ENCODE measurements at places on chromosomes 1 and 21.
A peak's percentile ranks its signal among the peaks of the same experiment; 100 is the strongest.

DNA sequence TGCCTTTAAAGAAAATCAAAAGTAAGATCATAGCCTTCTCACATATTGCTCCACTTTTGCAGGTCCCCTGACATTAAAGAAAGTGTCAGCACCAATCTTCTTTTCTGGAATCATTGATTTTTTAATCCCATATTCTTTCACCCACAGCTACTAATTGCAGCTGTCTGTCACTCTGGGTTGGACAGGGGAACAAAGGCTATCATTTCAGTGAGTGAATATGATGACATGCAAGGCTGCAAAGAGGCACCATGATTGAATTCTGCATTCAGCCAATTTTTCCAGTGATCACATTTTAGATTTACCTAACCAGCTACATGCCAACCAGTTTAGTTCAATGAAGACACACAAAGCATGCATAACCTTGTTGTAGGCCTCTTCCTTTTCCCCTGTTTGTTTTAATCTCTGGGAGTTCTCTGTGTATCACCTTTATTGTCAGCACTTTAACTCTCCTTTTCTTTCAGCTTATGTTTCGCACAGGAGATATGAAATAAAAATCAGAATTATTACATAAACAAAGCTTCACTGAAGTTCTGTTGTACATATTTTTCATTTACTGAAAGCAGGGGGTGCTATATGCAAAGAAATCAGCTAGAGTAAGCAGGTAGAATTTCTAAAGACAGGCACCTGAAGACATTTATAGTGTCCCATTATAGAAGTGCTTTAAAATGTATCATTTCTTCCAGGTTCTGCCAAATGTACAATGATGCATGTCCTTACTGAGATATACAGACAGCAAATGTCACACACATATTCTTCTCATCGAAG lies 584.8 kb downstream of the PLA2G4A start:
- DNase-seq, result no peak

DNA sequence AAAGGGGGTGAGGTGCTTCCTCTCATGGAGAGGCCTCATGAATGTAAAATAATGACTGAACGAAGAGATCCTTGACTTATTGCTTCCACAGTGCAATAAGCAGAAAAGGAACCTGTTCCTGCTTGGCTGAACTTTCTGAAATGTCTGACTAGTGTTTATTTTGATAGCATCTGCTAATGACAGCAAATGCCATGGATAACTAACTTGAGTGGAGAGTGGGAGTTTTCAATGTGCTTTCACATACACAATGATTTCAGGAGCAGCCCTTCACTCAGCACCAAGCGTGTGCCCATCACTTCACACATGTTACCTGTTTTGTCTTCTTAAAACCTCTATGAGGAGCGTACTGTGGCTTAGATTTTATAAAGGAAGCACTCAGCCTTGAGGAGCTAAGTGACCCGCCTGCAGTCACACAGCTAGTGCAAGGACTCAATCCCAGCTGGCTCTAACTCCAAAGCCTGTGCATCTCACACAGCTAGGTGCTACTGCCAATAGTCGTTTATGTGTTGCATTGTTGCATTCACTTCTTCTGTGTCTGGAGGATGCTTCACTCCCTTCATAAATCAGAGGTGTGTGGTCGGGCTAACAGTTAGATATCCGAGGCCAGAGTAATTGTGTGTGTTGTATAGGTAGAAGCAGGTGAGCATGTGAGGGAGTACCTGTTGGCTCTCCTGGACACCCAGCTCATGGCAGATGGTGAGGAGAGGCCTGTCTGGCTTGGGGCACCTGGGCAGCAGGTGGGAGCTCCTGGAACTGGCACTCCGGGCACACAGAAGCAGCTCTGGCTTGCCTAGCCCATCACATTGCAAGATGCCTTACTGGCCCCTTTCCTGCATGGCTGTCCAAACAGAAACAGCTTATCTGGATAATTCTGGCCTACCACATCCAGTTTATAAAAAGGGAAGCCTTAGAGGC lies 12.8 kb downstream of the CASQ2 start:
- DNase-seq, result no peak

- no peak for DNase-seq
Measured at GRCh38 chr1:162192763-162193162, 123.3 kb downstream of the NOS1AP start.

DNA sequence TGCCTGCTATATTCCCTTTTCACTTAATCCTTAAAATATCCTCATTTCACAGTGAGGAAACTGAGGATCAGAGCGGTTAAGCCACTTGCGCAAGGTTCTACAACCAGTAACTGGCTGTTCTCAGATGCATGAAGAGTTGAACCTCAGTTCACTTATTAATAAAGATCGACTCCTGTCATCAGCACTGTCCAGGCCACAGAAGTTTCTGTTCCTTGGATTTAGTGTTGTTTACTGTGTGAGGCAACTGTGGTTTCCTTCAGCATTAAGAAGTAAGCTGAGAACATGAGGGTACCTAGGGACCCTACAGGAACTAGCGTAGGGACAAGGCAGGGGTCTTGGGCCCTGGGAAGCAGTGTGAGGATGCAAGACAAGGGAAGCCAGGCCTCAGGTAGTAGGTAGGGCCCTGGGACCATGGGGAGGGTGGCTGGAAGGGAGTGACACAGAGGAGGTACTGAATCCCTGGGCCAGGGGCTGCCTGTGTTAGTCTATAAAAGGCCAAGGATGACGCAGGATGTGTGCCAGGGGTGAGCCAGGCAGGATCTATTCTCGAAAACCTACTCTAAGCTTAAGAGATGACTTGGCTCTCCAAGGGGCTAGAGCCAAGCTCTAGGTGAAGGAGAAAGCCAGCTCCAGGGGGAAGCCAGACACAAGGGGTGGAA lies 181.2 kb upstream of the CSF3R start:
- no peak for DNase-seq

GRCh38 chr1:198771563-198772153 lies 132.8 kb downstream of the PTPRC start:
- DNase-seq, result peak; percentile 17

- no peak for DNase-seq
Measured at GRCh38 chr1:154752273-154753030, 117.6 kb downstream of the KCNN3 start.

DNA sequence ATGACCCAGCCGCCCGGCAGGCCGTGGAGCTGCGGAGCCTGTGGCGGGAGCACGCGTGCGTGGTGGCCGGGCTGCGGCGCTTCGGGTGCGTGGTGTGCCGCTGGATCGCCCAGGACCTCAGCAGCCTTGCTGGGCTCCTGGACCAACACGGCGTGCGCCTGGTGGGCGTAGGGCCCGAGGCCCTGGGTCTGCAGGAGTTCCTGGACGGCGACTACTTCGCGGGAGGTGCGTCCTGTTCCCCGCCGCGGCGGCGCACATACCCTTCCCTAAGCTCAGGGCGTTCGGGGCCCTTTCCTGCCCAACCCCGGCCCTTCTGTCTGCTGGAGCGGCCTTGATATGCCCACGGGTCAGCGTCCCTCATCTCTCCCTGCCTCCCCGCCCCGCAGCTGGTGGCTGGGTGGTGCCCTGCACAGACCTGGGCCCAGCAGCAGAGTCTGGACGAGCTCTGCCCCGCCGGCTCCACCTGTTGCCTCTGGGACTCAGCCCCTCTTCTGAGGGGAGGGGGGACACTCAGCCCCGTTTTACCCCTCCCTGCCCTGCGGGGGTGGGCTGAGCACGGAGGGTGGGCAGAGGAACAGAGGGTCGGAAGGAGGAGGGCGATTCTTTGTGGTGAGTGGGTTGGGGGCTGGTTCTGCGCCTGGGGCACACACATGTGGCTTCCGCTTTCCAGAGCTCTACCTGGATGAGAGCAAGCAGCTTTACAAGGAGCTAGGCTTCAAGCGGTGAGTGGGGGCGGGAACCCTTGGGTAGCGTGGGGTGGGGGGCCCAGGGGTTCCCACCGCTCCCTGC lies 688 bp downstream of the PRXL2B start:
- DNase-seq, result peak; percentile 66

DNA sequence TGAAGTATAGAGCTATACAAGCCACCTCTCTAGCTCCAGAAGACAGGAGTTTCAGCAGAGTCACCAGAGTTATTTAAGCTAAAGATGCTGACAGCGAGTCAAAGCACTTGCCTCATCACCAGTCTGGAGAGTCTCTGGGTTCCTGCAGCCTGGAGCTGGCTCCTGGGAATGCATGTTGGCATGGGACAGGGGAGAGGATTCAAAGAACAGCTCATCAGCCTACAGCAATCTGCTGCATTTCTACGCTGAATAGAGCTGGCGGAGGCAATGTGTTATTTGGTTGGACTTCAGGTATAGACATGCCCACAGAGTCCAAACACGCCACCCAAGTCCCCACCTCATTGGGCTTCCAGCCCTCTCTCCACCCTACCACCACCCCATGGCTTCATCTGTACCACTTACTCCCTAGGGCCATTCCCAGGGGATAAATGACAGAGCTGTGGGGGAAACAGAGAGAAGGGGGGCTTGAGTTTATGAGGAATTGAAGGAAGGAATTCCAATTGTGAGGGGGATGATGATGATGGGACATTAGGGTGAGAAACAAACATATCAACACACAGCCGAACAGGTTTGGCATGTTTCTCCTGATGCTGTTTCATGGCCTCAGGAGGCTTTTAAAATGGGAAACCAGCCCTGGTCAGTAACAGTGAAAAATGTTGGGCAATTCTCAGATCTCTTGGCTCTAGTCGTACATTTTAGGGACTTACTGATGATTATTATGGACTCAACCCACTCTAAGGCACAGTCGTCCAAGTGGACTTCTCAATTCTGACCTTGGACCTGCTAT lies 58.4 kb downstream of the PLEKHA6 start:
- no peak for DNase-seq

DNA sequence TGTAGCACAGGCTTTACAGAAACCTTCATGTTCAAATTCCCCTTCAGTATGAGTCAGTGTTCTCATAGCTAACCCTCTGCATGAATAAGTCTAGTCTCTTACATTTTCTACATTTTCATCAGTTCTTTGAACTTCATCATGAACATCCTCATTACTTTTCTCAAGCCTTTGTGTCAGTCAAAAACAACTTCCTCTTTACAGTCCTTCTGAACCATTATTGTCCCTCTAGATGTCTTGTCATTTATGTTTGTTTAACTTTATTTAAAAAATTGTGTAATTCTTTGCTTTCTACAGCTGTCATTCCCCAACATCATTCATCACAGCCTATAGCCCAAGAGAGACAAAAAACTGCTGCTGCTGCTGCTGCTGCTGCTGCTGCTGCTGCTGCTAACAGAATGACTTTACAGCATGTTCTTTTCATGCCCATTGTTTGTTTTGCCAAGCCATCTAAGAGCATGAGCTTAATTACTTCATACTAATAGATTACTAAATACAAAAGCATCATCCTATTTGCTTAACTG lies 133.1 kb downstream of the LRRC40 start:
- DNase-seq, result peak; percentile 16

DNA sequence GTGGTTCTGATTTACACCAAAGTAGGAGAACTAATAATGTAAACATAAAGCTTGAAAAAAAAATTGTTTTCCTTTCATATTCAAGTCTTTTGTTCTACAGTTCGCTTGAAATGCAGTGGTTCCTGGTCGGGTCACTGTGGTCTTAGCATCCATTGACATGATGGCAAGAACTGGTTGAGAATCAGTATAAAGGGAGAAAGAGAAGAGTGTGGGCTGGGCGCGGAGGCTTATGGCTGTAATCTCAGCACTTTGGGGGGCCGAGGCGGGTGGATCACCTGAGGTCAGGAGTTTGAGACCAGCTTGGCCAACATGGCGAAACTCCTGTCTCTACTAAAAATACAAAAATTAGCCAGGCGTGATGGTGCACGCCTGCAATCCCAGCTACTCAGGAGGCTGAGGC lies 250.9 kb downstream of the BACH1 start:
- DNase-seq, result no peak

- peak; percentile 50 for DNase-seq
Measured at GRCh38 chr1:44808938-44809917, 905 bp downstream of the BTBD19 start.

- DNase-seq, result peak; percentile 68
Measured at GRCh38 chr1:247639381-247639981, 34.1 kb downstream of the OR2G3 start.

DNA sequence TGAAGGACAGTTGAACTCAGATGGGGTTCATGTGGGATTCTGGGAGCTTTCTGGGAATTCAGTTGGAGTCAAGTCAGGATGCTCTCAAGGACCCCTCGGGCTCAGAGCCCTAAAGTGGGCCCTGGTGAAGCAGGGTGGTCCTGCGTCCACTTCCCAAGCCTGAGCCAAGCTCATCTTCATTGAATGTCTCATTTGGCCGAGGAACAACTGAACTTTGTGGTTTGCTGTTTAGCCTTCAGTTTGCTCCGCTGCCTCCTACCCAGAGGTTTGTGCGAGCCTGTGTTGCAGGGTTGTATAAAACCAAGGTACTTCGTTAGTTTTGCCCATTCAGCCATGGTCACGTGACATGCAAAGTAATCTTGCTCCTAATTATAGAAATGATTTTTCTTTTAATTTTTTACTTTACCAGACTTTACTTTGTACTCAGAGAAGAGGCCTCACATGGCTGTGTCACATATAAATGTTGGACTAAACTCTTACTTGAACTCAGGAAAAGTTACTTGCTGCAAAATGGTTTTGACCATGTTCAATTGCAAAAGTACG lies 49.7 kb downstream of the B3GALT5 start:
- no peak for DNase-seq

DNA sequence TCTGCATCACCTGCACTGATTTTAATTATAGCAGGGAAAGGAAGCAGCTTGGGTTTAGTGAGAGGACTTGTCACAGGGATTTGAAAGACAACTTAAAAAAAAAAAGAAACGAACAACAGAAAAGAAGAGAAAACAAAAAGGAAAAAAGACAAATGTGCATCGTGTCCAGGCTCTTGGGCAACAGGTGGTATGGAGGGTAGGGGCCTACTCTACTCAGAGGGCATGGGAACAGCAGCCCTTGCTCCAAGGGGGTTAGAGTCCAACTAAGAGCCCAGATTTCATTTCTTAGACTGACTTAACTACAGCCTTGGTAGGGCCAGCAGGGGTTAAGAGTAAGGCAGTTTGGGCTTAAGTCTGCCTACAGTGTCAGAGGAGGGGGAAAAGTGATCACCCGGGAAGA lies 15.3 kb upstream of the EXOSC10 start:
- no peak for DNase-seq

GRCh38 chr1:228013131-228013934 lies 6.5 kb downstream of the WNT3A start:
- peak; percentile 12 for DNase-seq

DNA sequence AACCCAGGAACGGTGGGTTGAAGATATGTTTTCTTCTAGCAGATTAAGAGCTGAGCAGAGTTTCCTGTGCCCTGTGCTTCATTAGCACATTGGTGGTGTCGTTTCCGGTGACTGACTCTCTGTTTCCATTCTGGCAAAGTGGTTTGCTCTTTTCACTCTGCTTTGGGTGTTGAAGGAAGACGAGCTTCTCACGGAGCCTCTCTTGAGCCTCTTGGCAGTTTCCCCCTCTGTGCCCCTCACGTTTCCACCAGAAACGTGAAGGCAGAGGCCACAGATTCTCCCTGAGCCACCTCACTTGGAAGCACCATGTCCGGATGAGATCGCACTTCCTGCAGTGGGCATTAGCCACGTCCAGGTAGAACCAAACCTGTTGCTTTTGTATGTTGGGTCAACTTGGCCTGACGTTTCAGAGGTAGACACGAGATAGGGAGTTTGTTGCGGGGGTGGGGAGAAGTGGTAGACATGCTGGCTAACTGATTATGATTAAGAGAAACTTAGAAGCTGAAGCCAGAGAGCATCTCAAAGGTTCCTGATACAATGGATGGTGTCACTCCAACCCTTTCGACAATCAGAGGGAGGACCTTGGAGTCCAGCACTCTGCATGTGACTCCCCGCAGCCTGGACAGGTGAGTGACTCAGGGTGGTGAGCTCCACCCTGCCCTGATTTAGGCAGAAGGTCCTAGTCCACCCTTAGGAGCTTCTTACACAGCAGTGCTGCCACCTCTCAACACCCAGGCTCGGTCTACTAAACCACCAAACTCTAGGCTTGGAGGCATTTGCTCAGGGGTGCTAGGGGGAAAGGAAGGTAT lies at the start of gene LAX1:
TSS of gene LAX1 (plus strand) at position 155 of the 809 bp plus-strand sequence. CDS start at position 538, 383 bp downstream.
- no peak for DNase-seq

Data from AG20443 (cell line).